ENCODE measurements at places on chromosomes 4 and X.

DNA sequence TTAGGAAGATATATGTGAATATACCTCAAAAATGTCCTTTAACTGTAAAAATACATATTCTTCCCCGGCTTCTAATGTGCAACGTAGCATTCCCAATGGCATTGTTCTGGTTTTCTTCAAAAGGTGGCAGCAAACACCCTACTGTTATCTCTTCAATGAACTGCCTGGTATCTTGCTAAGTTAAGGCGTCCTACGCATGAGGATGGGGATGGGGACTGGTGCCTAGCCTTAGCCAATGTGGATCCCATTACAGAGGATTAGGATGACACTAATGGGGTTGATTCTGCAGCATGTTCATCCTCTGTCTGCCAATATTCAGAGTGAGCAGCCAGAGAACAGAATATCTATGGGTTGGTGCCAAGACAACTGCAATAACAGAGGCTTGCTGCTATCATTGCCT, 334.9 kb upstream of the ADGRL3 start:
- DNase-seq, result peak; percentile 60

DNA sequence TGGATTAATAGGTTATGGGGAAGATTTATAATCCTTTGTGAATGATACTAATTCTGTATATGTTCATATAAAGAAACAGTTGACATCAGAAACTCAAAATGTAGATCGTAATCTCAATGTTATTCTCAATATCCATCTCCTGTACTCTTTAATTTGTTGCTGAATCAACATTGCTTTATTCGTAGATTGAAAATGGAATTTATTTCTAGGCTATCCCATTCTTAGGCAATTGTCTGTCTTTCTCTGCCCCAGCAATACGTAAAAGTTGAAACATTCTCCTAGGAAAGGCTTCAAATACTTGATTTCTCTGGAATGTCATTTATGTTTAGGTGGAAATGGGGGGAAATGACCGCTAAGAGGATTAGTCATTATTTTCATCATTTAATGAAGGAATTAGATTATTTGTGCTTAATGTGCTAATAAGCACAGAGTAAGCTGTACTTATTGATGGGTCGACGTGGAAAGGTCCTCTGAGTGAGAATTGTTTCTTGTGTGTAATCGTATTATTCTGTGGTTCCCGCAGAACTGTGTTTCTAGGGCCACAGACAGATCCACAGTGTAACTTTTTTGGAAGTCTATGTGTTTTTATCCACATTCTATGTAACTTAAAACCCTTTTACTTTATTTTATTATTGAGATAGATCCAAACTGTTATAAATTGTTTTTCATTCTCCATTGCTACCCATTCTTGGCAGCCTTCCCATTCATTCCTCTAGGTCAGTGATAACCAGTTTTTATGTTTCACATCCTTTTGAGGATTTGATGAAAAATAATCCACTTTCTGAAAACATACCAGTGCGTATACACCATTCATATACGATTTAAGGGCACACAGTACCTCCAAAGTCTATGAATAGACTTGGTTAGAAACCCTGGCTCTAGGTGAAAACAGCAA, 262.9 kb downstream of the ARHGAP10 start:
- no peak for DNase-seq

GRCh38 chr4:153527690-153528089, 61.5 kb downstream of the TMEM131L start:
- DNase-seq, result no peak

DNA sequence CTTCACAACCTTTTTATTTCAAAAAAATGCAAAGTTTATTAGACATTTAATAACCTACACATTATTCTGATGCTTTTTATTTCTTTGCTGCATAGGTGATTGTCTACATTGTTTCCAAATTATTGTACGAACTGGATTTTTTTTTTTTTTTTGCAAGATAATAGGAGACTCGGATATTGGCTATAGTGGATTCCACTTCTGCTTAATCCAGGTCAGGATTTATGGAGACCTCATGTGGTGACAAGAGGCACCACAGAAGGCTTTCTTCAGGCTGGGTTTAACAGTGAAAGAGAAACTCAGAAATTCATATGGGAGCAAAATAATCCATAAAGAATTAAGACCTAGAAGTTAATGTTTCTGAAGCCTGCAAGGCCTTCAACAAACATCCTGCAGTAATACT, 2.4 kb upstream of the SLIT2 start:
- DNase-seq, result no peak

GRCh38 chrX:40174854-40175510, 77.2 kb upstream of the BCOR start:
- DNase-seq, result no peak

Measured in iPS-NIHi11 (cell line).